ENCODE measurements at places on chromosomes 4 and X. TPM values are rescaled to one million over a fixed set of nuclear protein-coding genes. Genes with fewer than 3 reads are reported as not detected.

Gene PPARGC1A
- 1.5 TPM for total RNA-seq

Gene TBC1D1
- 159 TPM for total RNA-seq

Gene SLIT2
- 0.34 TPM for total RNA-seq

Gene EVC2
- 8.7 TPM for total RNA-seq

Gene XAGE3
- total RNA-seq = not detected

Gene PIR
- 165 TPM for total RNA-seq

Gene YIPF7
- total RNA-seq = not detected

Gene SLC25A43
- 22.8 TPM for total RNA-seq

DNA sequence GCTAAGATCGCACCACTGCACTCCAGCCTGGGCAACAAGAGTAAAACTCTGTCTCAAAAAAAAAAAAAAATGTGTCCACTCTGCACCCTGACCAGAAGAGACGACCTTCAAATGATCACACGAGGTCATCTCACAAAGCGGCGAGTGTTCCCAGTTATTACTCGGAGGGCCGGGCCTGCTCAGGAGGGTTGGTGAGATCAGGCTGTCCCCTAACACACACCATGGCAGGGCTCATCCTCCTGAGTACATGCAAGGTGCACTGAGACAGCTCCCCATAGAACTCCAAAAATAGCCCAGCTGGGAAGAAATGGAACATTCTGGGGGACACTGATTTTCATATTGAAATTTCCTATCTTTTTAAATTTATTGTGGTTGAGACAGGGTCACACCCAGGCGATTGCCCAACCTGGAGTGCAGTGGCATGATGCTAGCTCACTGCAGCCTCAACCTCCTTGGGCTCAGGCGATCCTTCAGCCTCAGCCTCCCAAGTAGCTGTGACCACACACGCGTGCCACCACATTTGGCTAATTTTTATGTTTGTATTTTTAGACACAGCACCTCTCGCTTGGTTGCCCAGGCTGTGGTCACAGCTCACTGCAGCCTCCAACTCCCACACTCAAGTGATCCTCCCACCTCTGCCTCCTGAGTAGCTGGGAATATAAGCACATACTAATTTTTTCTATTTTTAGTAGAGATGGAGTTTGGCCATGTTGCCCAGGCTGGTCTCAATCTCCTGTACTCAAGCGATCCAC is 51.5 kb downstream of the DHRSX start:
- DNase-seq = no peak

- no peak for DNase-seq
Observed at GRCh38 chr4:171031338-171031737, 781.9 kb upstream of the GALNTL6 start.

DNA sequence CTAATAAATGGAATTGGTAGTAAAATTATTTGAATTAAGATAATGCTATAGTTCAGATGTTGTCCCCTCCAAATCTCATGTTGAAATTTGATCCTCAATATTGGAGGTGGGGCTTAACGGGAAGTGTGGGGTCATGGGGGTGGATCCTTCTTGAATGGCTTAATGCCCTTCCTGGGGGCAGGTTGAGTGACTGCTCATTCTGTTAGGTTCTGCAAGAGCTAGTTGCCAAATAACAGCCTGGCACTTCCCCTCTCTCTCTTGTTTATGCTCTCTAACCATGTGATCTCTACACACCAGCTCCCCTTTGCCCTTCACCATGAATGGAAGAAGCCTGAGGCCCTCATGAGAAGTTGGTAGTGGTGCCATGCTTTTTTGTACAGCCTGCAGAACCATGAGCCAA is 724.8 kb upstream of the FTHL17 start:
- no peak for DNase-seq

DNA sequence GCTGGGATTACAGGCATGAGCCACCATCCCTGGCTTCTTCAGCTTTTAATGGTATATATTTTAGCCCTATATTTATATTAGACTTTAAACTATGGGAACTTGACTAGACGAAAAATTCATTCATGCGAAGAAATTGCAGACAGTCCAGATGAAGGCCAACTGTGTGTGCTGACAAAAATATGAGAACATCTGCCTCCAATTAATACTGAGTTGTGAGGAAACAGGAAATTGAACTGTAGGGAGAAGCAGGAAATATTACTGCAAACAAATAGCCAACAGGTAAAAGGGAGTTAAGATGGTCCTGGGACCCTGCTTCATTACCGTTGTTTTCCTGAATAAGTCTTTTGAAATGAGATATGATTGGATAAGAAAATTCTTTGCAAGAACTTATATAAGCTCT is 26.3 kb downstream of the MGARP start:
- DNase-seq = no peak

- DNase-seq = no peak
Observed at GRCh38 chr4:103451341-103451740, 253.2 kb upstream of the CENPE start.

DNA sequence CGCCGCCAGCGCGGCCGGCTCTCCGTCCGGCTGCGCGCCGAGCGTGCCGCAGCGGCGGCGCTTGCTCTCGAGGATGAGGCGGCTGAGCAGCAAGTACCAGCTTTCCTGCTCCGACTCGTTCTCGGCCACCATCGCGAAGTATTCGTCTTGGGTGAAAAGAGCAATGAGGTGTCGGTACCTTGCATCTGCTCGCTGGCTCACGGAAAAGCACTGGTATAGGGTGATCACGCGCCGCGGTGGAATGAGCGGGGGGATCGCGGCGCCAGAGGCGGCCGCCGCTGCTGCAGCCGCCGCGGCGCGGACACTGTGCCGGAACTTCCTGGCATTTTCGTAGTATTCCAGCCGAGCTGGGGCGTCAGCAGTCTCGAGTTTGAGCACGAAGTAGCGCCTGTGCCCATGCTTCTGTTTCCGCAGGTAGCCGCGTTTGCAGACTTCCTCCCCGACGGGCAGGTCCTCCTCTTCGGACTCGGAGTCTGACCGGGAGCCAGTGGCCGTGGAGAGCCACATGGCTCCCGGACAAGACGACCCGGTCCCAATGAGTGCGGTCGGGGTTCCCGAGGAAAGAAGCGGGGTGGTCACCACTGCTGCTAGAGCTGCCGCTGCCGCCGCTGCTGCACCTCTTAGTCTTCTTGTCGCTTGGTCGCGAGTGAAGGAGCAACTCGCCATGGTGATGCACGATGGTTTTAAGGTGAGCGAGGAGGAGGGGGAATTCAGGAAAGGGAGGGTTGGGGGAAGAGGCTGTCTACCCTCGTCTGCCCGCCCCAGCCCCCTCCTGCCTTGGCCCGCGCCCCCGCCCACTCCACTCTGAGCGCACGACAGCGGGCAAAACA is 469 bp downstream of the IRS4 start:
- DNase-seq = peak; percentile 12

- peak; percentile 22 for DNase-seq
Observed at GRCh38 chr4:6910340-6910959, 824 bp downstream of the TBC1D14 start.

- no peak for DNase-seq
Observed at GRCh38 chrX:130566028-130566683, 164.4 kb downstream of the RBMX2 start.

DNA sequence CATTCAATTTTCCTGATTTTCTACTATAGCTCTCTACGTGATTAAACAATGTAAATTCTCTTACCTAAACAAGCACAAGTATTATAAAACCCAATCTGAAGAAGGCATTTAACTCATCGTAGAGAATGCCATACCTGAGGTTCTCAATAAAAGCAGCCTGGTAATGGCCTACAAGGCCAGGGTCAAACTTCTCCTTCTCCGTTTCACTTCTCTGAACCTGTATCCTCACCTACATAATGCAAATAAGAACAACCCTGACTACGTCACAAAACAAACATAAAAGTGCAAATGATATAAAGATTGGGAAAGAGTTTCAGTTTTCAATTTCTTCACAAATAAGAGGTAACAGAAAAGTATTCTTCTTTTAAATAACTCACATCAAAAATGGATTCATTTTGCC is 55.6 kb upstream of the STS start:
- no peak for DNase-seq

- DNase-seq = no peak
Observed at GRCh38 chr4:156764145-156764544, 207.5 kb downstream of the PDGFC start.

DNA sequence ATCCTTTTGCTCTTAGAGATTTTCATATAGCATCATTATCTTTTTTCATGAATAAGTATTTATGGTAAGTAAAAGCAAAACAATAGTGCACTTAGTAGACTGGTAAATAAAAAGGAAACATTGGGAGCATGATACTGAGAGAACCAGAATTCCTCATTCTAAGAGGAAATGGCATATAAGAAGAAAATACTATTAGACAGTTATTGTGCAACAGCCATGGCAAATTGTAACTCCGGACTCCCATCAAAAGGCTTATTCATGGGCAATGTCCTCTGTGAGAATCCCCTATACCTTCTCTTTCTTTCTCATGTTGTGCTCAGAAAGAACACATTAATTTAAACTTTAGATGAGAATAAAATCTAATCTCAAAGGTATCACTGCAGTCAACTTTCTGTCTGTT is 42.4 kb downstream of the SPATA18 start:
- no peak for DNase-seq

- DNase-seq = peak; percentile 61
Observed at GRCh38 chrX:65596270-65597034, 61.9 kb upstream of the LAS1L start.

- no peak for DNase-seq
Observed at GRCh38 chr4:74890341-74890740, 42.6 kb upstream of the PARM1 start.

DNA sequence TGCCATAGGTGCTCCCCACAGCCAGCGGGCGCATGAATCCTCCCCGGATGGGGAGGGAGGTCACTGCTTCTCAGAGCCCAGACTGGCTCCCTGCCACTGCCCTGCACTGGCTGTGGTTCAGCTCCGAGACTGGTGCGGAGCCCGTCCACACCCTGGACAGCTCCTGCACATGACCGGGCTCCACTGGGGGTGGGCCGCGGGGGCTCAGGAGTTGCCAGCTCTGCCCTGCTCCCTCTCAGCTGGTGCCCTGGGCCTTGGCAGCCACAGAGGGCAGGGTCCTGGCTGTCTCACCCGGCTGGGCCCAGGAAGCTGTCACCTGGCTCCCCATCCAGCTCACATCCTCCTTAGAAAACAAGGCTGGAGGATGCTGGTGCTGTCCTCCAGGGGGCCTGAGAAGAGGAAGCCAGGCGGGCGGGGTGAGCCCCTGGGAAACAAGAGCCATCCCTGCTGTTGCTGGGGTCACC is 64.9 kb upstream of the ADRA2C start:
- no peak for DNase-seq

- DNase-seq = no peak
Observed at GRCh38 chrX:86148594-86148993, 343 bp downstream of the DACH2 start.

GRCh38 chrX:30027636-30028035 is 187.7 kb upstream of the MAGEB2 start:
- no peak for DNase-seq

DNA sequence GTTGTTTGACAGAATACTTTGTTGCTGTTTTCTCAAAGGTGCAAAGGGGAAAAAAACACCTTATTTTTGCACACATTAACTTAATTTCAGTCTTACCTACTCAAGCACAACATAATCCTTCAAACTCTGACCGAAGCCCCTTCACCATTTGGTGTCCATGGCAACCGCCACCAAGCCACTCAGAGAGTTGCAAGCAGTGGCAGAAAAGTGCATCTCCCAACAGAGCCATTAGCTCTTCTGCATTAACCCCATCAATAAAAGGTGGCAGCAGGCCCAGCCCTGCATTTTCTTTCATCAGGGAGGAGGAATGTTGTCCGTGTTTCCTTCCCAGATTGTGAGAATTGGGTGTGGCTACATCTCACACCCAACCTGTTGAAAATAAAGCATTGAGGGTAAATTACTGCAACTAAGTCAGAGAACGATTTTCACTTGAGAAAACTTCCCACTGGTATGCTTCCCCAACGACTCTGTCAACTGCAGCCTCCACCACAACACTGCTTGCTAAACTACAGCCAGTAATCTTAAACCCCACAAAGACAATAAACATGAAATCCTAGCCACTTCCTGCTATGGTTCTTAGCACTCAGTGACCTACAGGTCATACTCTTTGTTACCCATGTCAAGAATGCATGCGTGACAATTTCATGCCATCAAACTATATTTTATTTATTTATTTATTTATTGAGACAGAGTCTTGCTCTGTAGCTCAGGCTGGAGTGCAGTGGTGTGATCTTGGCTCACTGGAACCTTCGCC is 154.0 kb downstream of the GRIA3 start:
- no peak for DNase-seq

DNA sequence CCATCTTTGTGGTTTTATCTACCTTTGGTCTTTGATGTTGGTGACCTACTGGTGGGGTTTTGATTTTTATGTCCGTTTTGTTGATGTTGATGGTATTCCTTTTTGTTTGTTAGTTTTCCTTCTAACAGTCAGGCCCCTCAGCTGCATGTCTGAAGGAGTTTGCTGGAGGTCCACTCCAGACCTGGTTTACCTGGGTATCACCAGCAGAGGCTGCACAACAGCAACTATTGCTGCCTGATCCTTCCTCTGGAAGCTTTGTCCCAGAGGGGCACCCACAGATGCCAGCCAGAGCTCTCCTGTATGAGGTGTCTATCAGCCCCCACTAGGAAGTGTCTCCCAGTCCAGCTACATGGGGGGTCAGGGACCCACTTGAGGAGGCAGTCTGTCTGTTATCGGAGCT is 199.3 kb upstream of the WDFY3 start:
- no peak for DNase-seq

- no peak for DNase-seq
Observed at GRCh38 chr4:174278467-174278866, 5.0 kb downstream of the FBXO8 start.

GRCh38 chrX:40169193-40170101 is 71.7 kb upstream of the BCOR start:
- peak; percentile 82 for DNase-seq

DNA sequence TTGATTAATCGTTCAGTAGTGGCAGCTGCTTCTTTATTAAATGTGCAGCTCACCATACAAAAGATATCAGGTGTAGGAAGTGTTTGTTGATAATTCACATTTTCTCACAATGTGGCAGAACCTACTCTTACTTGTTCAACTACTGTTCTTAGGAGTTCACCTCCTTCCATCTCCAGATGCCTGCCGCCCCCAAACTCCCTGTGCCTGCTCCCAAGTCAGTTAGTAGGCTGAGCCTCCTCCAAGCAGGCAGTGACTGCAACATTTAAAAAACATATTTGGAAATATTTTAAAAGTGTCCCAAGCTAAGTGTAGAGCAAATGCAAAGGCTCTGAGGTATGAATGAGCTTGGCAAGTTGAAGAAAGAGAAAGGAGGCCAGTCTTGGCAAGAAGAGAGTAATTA is 100.2 kb downstream of the AFF2 start:
- no peak for DNase-seq

DNA sequence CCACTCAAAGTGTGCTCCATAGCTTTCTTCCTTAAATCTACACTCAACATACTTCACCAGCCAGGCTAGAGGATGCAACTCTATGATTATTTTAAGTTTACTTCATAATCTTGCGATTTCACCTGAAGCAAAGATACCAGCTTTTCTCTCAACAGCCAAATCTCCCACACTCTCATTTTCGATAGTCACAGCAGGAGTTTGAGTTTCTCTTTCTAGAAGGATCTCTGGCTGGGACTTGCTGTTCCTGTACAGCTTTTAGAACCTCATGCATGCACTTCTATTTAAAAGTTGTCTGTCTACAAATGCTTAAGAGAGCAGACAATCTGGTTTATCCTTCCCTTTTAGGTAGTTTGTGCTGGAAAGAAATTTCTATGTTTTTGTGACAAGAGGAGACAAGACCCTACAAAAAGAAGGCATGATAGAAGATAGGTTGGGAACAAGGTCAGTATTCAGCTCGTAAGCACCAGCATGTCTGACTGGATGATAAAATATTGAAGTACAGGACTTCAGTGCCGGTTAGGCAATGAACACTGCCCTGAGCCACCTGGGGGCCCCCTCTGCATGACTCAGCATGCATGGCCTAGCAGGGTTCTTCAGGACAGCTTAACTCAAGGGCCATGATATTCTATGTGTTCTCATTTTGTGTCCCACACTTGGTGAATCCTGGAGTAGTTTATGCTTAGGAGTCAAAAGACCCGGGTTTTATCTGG is 65.6 kb downstream of the ATXN3L start:
- DNase-seq = peak; percentile 33

Data from dermis blood vessel endothelial cell (primary cell).